ENCODE measurements at places on chromosomes 2 and 18.

GRCh38 chr2:207149249-207150213, 16.2 kb downstream of the KLF7 start:
- no peak for DNase-seq

DNA sequence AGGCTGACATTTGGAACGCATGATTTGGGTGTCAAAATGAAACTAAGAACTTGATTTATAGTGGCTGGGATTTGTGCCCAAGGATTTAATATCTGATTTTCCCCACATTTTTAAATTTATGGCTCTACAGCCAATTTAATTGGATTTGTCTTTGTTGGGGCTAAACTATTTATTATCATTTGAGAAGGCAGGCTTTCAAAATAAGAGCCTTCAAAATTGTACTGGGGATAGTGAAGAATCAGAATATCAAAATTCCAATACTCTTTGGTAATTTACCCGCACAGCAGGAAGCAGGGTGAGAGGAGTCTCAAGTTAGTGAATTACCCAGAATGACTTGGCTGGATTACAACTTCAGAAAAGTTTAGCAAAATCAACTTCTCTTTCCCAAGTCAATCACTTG, 278.1 kb downstream of the LRATD1 start:
- no peak for DNase-seq

DNA sequence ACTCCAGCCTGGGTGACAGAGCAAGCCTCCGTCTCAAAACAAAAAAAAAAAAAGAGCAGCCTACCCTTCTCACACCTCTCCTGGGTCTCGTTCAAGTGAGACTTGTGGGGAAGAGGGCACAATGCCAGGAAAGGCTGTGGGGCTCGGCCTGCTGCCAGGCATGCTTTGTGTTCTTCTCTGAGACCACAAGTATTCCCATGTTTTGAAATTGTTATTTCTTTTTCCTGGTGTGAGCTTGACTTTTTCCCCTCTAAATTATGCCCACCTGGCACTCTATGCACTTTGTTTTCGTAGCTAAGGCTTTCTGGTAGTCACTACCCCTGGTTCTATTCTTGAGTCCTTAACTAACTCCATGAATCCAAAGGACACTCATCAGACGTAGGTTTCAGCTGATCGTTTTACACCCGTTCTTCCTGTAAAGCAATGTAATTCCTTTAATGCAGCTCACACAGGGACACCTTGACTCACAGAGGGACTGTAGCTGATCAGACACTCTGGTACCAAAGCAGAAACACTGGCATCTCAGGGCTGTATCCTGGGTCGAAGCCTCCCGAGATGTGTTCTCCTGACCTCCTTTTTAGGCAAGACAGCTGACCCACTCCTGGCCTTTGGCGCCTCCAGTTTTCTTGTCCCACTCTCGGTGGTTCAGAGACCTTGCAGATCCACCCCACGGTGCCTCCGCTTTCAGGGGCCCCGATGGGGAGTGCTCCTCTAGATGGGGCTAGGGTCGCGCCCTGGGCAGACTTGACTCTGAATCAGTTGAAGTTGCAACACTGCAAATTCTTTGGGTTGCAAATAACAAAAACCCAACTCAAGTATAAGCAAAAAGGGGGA, 193.3 kb upstream of the AGAP1 start:
- DNase-seq, result peak; percentile 55

DNA sequence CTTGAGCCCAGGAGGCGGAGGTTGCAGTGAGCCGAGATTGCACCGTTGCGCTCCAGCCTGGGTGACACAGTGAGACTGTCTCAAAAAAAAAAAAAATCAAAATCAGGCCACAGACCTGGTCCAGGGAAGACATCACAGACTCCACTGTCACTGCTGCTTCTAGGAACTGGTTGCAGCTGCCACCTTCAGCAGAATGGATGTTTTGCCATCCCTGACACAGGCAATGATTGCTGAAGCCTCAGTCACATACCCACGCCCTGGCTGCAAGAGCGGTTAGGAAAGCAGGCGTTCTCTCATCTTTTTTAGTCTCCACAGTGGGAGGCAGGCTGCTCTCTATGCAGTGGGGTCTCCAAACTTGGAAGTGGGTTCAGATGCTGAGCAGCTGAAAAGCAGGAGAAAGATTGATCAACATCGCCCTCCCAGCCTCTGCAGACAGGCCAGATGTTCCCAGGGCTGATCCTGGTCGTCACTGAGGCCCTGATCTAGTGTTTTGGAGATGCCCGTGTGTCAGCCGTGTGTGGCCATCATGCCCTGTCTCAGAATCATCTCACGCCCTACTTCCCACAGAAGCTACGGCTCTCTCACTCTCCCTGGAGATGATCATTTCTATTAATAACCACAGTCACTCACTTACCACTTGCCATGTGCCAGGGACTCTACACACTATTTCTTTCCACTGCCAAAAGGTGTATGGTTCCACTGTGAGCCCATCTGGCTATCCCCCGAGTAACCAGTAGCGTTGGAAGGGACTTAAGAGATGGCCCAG, 91.8 kb downstream of the PLB1 start:
- no peak for DNase-seq

GRCh38 chr2:55416786-55417568, 2.7 kb downstream of the CCDC88A start:
- no peak for DNase-seq

- no peak for DNase-seq
Measured at GRCh38 chr18:8938817-8939216, 163.7 kb upstream of the NDUFV2 start.

GRCh38 chr2:143150287-143150686, 21.1 kb downstream of the ARHGAP15 start:
- DNase-seq, result no peak

GRCh38 chr2:86066007-86066578, 39.6 kb downstream of the POLR1A start:
- DNase-seq, result no peak

DNA sequence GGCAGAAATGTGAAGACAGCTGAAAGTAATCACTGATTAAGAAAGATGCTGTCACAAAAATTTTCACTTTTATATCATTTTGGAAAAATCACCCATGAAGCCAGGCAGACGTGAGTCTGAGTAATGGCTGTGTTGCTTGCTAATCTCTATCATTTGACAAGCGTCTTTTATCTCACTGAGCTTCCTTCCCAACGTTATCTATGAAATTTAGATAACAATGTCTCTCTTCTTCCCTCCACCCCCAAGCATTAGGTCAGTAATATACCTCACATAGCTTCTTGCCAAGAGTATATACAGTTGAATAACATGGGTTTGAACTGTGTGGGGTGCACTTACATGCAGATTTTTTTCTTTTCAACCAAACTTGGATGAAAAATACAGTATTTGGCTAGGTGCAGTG, 388.6 kb upstream of the NRXN1 start:
- DNase-seq, result no peak

DNA sequence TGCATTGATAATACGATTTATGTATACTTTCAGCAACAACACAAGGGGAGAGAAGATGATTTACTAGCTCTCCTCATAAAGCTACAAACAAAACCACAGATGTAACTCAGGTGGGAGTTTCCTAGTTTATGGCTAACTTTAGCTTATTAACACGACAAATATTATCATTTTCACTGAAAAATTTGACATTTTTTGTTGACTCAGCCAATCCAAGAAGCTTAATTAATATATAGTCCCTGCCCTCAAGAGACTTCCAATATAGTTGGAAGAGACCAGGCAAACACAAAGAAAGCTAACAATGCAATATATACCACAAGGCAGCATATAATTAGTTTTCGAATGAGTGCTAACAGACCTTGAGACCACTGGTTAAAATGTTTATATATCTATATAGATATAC, 775 bp downstream of the WDR12 start:
- no peak for DNase-seq

GRCh38 chr18:64403784-64404503, 255.1 kb upstream of the LINC00305 start:
- no peak for DNase-seq

All from ACHN (cell line).